SK-N-DZ (cell line): ENCODE measurements at places on chromosomes 4 and X.
A peak's percentile ranks its signal among the peaks of the same experiment; 100 is the strongest.

DNA sequence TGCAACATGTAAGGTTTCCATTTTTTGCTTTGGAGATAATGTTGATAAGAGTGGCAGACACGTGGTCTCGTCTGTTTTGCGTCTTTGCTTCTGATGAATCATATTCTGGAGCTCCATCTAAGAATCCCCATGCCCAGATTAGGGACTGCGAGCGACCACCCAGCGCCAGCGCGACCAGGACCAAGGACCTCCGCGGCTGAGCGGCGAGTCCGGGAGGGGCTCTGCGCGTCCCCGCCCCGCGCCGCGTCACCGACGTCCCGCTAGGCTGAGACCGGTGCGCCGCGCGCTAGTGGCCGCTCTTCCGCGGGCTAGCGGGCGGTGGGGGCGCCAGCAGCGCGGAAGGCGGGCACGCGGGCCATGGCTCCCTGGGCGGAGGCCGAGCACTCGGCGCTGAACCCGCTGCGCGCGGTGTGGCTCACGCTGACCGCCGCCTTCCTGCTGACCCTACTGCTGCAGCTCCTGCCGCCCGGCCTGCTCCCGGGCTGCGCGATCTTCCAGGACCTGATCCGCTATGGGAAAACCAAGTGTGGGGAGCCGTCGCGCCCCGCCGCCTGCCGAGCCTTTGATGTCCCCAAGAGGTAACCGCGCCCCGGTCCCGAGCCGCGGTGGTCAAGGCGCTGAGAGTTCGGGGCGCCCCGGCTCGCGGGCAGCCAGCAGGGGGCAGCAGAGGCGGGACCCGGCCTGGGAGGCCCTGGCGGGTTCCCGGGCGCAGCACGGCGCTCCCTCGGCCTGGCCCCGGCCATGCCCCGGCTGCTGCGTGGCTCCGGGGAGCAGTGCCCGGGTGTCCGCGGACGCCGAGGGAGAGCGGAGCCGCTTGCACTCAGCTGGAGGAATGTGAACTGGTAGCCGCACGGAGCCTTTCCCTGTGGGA is at the start of gene SRD5A3:
SRD5A3 (plus strand) TSS at position 263 of the 871 bp plus-strand sequence; CDS start at position 358, 95 bp downstream.
- DNase-seq, result peak; percentile 81

- no peak for DNase-seq
Observed at GRCh38 chrX:9327747-9328145, 137.1 kb upstream of the TBL1X start.

DNA sequence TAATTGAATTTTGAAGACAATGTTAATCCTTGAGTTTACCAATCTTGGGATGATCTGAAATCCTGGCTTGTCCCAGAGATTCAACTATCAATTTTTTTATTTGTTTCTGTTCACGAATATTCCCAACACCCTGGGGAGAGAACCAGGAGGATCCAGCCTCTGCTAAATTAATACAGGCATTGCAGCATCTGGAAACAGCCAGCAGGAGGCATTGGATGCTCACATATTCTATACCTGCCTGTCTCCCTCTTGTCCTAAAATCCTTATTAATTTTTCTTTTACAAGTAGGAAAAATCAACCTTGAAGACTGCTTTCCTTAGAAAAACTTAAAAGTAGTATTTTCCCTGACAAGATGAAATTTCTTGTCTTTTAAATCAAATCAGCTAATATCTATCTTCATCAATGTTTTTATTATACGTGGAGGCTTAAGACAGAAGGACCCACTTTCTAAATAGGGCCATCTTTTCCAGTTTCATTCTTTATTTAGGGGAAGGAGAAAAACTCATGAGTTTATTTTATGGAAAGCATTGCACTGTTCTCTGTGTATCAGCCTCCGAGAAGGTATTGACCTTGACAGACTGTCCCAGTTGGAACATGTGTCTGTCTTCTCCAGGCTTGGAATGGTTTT is 102.4 kb downstream of the CLNK start:
- DNase-seq, result peak; percentile 1

DNA sequence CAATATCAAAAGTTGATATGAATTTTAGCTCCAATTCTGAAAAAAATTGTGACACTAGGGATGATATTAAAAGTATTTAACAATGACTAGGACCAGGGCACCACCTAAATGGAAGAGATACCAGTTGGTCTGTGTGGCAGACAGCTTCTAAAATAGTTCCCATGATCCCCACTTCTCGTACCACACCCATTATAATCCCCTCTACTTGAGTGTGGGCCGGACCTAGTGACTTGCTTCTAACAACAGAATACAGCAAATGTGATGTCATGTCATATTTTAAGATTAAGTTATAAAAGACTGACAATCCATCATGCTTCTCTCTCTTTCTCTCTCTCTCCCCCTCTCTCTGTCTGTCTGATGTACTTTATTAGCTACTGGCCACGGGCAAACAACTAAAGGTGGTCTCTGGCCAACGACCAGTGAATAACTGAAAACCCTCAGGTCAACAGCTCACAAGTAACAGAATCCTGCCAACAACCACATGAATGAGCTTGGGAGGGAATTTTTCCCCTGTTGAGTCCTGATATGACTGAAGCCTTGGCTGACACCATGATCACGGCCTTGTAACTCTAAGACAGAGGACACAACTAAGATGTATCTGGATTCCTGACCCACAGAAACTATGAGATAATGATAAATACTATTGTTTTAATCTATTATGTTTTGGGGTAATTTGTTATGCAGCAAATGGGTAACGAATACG is 34.4 kb downstream of the FAM13A start:
- DNase-seq, result no peak

DNA sequence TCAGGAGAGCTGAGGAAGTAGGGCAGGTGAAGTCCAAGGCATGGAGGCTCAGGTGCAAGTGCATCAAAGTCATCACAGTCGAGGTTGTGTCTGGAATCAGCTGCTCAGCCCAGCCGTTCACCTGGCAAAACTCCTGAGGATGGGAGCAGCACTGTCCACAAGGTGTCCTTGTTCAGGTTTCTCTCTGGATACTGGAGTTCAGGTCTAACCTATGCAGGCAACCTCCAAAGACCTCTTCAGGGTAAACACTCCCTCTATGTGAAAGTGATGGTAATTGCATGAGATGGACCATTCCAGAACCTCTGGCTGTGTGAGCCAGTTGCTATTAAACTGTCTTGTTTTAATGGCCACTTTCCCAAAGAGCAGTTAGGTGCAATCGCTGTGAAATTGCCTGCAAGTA is 120.2 kb upstream of the PSAPL1 start:
- no peak for DNase-seq

DNA sequence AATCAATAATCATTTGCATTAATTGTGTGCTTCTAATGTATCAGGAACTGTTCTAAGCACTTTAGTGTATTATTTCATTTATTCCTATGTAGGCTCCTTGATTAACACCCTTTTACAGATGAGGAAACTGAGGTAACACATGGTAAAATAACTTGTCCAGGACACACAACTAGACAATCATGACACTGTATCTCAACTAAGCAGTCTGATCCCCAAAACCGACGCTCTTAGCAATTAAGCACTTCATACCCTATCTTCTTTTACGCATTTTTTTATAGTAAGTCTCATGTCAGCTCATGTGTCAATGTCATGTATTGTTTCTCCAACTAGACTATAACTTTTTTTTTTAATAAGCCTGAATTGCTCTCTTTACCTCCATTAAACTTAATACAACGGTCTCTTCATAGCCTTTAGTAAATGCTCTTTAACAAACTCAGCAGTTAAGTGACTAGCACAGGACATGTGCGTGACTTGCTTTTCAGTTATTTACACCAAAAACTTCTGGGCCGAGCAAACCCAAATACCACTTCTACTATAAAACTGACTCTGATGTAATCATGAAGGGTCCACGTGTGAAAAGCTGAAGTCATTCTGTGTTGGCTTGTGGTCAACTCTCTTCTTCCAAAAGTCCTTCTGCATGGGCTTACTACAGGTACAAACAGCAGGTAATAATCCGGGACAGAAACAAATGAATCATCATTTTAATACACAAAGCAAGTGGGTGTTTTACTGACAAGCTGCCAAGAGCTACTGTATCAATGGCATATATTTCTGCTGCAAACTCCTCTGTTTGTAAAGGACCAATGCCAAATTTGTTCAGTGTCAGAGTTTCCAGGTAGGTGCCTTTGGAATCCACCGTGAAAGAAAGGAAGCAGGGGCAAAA is 7.9 kb upstream of the AMBN start:
- no peak for DNase-seq

DNA sequence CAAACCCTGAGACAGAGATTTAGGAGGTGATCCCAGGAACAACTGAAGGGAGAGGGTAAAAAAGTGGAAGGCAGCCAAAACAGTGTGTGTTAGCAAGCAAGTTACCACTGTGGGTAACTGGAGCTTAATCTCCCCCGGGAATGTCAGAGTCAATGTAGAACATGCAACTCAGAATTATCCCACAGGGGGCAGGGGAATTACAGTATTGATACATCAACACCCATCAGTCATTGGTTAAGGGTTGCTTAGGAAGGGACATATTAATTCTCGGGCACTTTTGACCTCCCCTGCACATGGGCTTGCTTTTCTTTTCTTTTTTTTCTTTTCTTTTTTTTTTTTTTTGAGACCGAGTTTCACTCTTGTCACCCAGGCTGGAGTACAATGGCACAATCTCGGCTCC is 29.3 kb downstream of the CXorf58 start:
- DNase-seq, result no peak

GRCh38 chr4:96630839-96631238 is 790.9 kb downstream of the PDHA2 start:
- DNase-seq, result no peak

DNA sequence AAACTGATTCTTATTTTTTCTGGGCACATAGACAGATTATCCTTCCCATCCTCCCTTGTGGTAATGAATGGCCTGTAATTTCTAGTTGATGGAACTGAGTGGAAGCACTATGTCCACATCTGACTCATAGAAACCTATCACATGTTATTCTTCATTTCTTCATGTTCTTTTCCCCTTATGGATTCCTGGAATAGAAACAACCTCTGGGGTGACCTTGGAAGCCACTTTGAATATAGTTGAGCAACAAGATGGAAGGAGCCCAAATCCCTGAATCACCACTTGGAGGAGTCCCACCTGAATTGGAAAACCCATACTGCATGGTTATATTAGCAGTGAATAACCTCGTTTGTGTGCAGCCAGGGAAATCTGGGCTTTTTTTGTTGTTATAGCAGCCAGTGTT is 137.8 kb downstream of the MID1IP1 start:
- DNase-seq, result no peak

- no peak for DNase-seq
Observed at GRCh38 chrX:1598876-1599790, 7.7 kb downstream of the AKAP17A start.

DNA sequence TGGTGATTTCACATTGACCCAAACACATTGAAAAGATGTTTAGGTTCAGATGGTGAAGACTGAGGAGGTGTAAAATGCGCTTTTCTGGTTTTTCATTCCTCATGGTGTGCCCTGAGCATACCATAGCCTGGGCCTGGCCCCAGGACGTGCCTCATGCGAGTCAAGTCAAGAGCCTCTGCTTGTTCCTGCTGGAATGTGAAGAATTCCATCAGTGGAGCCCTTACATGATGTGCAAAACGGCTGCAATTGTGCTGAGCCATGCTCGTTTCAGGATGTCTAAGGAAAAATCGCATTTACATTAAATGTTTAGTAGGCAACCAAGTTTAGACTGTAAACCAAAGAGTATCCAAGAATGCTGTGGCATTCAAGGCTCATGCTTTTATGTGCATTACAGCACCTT is 34.9 kb downstream of the GYG2 start:
- DNase-seq, result no peak

DNA sequence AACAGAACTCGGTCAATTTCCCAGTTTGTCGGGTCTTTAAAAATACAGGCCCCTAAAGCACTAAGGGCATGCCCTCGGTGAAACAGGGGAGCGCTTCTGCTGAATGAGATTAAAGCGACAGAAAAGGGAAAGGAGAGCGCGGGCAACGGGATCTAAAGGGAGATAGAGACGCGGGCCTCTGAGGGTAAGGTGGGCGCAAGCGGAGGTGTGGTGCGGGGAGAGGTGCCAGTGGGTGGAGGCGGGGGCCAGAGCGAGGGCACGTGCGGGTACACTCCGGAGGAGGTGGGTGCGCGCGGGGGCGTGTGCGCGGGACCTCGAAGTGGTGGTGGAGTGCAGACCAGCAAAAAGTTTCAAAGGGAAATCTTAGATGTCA is 787 bp upstream of the TET2 start:
- DNase-seq, result peak; percentile 8

- DNase-seq, result no peak
Observed at GRCh38 chr4:1416948-1417260, 10.7 kb upstream of the NKX1-1 start.

- no peak for DNase-seq
Observed at GRCh38 chrX:70908541-70908940, at the start of gene TEX11. Gene TEX11 (minus strand): TSS chrX:70908711. CDS start chrX:70907789, 922 bp downstream.

DNA sequence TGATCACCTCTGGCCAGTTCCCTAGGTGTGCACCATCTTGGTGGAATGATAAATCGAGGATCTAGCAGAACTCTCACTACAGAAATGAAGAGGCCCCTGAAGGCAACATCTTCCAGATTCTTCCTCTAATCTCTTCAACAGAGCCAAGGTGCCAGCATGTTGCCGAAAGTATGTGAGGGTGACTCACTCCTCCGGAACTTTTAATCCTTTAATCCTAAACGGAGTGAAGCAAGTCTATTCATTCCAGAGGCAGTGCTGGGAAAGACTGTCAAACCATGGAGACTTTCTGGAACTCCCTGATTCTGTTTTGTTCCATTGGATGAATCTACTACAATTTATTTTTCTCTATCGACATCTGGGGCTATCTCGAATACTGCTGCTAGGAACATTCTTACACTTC is 68.7 kb downstream of the SUPT20HL2 start:
- DNase-seq, result no peak

GRCh38 chr4:139912445-139912844 is 241.5 kb downstream of the MAML3 start:
- DNase-seq, result no peak

DNA sequence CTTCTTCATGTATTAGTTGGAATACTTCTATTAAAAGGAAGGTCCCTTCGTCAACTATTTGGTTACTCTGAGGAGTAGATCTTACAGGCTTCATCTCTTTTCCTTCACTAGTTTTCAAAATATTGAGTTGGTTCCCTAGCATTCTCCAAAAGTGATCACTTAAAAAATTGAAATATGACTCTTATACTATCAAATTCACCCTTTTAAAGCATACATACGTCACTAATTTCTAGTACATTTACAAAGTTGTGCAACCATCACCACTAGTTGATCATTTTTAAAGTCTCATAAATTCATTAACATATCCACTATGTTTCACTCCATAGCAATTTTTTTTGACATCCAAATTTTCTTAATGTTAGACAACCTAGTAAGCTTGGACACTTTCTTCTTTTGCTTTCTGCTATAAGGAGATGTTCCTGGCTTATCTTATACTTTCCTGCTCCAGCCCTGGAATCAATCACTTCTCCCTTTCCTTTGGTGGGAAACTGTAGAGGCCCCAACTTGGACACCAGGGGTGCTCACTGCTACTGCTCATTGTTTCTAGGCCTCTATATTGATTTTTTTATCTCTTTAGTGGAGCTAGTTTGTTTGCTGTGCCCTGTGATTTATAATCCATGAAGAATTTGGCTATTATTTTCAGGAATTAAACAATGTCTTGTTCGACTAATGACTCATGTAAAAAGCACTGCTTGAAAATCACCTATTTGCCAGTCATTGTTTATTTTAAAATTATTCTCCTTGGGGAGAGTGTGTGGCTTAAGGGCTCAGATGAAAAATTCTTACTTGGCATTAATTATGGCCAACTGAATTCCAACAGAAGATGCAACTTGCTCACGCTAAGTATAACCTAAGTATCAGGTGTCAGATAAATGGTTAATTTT is 4.0 kb upstream of the ZFX start:
- no peak for DNase-seq
